NCI-H1092 treated with DMSO at 0.1 percent for 48 hours (cell line): ENCODE measurements at places on chromosomes 5 and 9.
A peak's percentile ranks its signal among the peaks of the same experiment; 100 is the strongest.

- DNase-seq, result no peak
These were observed 94.1 kb upstream of the FST start for GRCh38 chr5:53386341-53386740.

- DNase-seq, result no peak
These were observed 16.3 kb downstream of the ADAM19 start for GRCh38 chr5:157559301-157559700.

DNA sequence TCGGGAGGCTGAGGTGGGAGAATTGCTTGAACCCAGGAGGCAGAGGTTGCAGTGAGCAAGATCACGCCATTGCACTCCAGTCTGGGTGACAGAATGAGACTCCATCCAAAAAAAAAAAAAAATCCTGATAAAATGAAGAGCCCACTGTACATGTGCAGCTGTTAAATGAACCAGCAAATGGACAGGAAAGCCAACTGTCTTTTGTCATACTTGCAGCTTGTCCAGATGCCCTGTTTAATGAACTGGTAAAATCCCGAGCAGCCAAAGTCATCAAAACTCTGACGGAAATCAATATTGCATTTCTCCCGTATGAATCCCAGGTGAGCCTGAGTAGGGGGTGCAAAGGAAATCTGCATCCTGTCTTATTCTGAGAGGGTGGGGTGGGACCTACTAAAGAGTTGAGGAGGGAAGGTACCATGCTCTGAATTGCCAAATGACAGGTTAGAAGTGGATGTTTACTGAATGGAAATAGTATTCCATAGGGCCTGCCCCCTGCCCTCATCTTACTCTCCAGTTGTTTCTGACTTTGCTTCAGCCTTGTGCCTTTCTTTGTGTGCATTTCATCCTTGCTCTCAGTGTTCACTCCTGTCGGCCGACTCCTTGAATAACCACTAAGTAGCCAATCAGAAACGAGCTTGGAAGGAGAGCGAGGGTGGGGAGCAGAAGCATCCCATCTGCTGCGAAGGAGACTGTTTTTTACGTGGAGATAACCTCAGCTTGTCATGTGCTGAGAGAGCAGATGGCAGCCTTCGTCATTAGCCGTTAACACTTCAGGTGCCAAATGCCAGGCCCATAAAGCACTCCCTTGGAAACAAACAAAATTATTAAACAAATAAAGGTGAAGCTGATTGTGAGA, 45.7 kb upstream of the CFAP157 start:
- DNase-seq, result peak; percentile 82

GRCh38 chr9:124108216-124108615, 96.6 kb downstream of the LHX2 start:
- DNase-seq, result peak; percentile 80

- DNase-seq, result peak; percentile 73
These were observed 77.8 kb downstream of the BAAT start for GRCh38 chr9:101307051-101307450.

- no peak for DNase-seq
These were observed 271.1 kb downstream of the DENND1A start for GRCh38 chr9:123658792-123659191.

GRCh38 chr9:83937861-83938455, 16.7 kb upstream of the KIF27 start:
- DNase-seq, result peak; percentile 47

DNA sequence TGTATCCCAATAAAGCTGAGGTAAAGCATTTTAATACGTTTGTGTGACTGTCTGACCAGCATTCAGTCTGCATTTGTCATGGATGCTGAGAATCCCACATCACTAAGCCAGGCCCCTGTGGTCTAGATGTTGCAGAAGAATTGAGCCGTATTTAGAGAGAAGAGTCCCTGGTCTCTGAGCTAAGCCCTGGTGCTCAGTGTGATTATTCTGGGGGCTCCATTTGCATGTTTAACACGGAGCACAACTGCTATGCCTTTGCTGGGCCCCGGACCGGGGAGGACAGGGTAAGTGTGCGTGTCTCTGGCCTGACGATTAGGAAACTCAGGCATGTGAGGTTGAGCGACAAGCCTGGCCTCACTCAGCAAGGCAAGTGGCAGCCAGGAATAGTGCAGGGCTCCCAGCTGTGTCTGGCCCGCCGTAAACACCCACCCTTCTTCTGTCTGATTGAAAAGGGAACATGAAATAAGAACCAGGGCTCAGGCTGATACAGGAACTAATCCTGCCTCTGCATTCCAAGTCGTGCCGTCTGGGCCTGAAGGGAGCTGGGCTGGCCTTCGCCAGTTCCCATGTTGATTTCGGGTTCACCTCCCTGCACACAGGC, 22.3 kb downstream of the FAM78A start:
- no peak for DNase-seq

DNA sequence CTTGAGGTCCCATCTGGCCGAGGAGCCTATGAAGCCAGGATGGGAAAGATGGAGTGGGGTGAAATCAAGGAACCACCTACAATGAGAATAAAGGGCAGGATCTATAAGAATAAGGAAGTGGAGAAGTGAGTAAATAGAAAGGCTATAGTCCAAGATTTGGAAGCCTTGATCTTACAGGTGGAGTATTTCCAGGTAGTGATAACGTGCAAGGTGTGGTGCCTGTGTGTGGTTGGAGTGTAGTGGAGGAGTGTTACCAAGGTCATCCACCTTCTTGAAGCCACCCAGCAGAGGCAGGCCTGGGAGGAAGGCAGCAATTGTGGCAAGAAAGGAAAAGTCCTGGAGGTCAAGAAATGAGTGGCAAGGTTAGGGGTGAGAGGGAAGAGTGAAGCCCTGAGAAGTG, 72.9 kb downstream of the IQGAP2 start:
- DNase-seq, result no peak

GRCh38 chr5:59275510-59276324, 617.8 kb downstream of the PDE4D start:
- DNase-seq, result no peak

GRCh38 chr5:132176987-132177386, 50.7 kb downstream of the P4HA2 start:
- DNase-seq, result no peak
